ENCODE measurements at places on chromosomes 4 and X. TPM values are rescaled to one million over a fixed set of nuclear protein-coding genes. Genes with fewer than 3 reads are reported as not detected.

The TRIM61 gene
- total RNA-seq, result 2.9 TPM

The GPR119 gene
- total RNA-seq, result not detected

The TMPRSS11A gene
- total RNA-seq, result not detected

The DGKK gene
- total RNA-seq, result not detected

The TLR3 gene
- total RNA-seq, result 0.13 TPM

The MAGEA11 gene
- total RNA-seq, result not detected

The TMPRSS11B gene
- total RNA-seq, result not detected

The ADH6 gene
- not detected for total RNA-seq

The YY2 gene
- 2.1 TPM for total RNA-seq

Data from activated CD8-positive, alpha-beta memory T cell treated with anti-CD3 and anti-CD28 coated beads for 36 hours (primary cell).